Amygdala (tissue), 56 donors: ENCODE measurements at places on chromosomes 1 and 21.

DNA sequence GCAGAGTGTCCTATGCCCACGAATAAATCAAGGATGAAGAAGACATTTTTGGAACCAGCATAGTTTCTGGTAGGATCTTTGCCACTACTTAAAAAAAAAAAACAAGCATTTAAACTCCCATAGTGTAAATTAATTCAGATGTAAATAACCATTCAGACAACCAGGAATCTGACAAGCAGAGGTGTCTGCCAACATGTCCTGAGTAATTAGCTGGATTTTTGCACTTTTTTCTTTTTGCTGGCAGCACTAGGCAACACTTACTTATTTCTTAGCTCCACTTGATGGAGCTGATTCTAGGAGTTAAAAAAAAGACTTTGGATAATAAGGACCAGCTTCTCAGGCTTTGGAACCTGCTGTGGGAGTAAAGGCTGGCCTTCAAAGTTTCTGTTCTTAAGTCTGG lies 27.6 kb upstream of the CNIH3 start:
- DNase-seq, result no peak

GRCh38 chr1:38071312-38072256 lies 25.0 kb upstream of the POU3F1 start:
- DNase-seq, result no peak

DNA sequence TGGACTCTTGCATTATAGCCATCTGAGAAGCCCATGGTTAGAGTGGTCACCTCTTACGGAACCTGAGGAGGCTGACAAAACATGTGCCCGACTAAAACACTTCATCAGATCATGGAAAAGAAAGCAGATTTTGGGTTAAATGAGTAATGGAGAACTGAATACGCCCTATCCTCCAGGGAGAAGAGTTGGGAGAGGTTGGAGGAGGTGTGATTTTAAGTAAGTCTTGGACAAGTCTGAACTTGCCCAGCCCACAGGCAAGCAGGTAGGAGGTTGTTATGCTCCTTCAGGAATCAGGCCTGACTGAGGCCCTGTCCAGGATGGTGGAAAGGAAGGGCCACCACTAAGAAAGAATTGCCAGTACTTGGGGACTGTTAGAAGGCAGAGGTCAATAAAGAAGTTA lies 255.8 kb downstream of the TGFB2 start:
- DNase-seq, result no peak

DNA sequence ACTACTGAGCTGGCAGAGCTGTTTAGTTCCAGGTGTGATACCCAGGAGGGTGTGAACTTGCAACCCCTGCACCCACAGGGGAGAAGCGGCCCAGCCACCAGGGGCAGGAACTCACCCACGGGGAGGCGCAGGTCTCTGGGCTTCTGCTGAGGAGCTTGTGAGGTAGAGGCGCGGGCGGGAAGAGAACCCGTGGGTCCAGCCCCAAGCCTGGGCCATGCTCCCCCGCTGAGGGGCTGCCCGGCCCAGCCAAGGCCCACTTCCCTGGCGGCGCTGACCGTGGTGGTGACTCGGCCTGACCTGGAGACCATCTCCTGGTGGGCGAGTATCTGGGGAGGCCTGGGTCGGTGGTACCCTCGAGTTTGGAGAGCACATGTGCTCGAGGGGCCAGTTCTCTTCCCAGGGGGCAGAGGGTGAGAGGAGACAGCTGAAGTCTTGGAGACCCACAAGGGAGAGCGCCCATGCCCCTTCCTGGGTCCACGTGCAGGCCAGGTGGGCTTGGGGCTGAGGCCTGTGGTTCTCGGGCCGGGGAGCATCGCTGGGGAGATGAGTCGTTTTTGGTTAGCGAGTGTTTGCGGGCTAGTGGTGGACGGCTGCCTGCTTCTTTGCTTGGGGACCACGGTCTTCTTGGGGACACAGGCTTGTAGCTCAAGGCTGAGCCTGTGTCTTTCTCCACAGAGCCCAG lies 28.4 kb upstream of the EDN2 start:
- DNase-seq, result no peak

DNA sequence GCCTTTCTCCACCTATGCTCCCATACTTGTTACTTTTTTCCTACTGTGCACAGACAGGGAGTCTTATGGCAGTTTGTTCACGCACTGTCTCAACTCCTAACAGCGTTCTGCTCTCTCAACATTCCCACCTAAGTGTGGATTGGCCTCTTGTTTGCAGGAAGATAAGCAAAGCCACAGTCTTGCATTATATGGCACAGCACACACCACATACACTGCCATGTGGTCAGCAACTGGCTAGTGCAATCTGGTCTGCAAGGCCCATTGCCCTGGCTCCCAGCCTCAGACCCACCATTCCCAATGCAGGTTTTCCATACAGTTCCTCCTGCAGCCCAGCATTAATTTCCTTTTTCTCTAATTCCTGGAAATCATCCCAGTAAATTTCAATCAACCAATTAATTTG lies 38.3 kb upstream of the LAMC2 start:
- DNase-seq, result no peak

DNA sequence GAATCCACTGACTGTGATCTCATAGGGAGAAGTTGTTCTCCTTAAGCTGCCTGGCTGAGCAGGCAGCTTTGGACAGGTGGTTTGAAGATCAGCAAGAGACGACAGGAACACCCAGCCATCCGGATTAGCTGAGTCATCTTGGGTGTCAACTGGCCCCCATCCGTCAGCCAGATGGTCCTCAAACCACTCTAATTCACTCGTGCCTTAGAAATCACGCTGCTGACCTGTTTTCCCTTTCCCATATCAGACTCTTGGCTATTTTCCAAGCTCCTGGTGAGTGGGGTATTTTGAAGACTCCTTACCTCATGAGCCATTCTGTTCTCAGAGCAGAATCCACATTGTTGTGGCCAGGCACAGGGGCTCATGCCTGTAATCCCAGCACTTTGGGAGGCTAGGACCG lies 149.1 kb upstream of the L1TD1 start:
- DNase-seq, result no peak

- DNase-seq, result no peak
Measured at GRCh38 chr1:5481889-5482288, 510.3 kb downstream of the NPHP4 start.

DNA sequence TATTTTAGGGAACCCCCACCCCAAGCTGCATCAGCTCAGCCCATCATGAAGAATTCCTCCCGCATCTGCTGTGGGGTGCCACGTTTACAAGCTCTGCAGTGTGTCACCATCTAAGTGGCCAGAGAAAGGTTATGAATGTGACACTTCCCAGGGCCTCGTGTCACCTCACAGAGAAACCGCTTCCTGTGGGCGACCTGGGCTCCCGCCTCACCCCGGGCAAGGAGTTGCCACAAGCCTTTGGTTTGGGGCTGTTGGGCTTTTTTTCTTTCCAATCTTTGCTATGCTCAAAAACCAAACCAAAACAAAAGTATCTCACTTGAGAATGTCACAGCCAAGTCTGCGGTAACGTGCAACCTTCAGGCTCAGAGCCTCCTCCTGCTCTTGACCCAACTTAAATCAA lies 82.1 kb upstream of the ARHGEF16 start:
- no peak for DNase-seq

GRCh38 chr1:32005522-32005921 lies 8.1 kb upstream of the KHDRBS1 start:
- DNase-seq, result no peak

DNA sequence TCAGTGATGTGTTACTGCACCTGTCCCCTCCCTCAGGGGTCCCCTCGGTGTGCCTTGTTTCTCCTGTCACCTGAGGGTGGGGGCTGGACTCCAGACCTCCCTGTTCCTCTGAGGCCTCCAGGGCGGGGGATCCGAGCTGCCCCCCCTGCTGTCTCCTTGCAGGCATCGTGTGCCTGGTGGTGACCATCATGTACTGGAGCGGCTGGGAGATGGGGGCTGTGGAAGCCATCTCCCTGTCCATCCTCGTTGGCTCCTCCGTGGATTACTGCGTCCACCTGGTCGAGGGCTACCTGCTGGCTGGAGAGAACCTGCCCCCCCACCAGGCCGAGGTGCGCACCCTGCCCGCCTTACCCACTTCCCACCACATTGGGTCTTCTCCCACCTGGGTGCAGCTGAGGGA lies 56.4 kb downstream of the DISP3 start:
- DNase-seq, result no peak

GRCh38 chr1:109898842-109899241 lies 11.8 kb upstream of the CSF1 start:
- DNase-seq, result no peak

DNA sequence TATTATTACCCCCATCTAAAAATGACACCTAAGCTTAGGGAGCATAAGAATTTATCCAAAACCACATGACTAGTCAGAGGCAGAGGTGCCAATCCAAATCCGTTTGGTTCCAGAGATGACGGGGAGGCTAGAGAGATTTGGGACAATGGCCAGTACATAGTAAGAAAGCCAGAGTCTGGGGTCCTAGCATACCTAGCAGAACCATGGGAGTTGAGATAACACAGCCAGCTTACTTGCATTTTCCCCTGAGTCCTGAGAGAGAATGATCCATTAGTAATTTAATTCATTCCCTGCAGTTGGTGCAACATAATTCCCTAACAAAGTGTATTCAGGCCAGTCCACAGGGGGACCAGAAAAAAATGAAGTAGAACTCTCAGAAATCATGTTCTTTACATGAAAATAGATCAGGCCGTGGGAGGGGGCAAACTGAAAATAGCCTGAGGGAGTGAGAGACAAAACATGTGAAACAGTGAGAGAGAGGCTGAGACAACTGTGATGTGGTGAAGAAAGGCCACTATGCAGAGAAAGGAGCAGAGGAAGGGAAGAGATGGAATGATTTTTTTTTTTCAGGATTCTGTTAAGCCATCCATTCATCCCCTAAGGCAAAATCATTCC lies 243.3 kb downstream of the BRINP2 start:
- DNase-seq, result no peak

DNA sequence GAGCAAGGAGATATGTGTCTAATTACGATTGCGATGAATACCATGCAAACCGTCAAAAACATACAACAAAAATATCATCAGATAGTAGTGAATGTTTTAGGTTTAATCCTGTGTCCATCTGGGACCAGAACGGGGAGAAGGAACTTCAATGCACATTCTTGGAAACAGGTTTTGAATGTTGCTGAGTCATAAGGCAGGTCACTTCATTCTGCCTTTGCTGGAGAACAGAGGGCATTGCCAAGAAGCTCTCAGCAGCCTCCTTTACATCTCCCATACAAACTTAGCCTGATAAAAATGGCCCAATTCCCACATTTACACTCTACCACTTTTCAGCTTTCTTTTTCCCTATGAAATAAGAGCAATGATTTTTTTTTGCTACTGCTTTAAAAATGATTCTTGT lies 78.0 kb upstream of the KCNJ6 start:
- no peak for DNase-seq

- DNase-seq, result no peak
Measured at GRCh38 chr1:9658199-9658598, 6.7 kb downstream of the PIK3CD start.

- no peak for DNase-seq
Measured at GRCh38 chr1:55428944-55429931, 214.1 kb upstream of the USP24 start.

DNA sequence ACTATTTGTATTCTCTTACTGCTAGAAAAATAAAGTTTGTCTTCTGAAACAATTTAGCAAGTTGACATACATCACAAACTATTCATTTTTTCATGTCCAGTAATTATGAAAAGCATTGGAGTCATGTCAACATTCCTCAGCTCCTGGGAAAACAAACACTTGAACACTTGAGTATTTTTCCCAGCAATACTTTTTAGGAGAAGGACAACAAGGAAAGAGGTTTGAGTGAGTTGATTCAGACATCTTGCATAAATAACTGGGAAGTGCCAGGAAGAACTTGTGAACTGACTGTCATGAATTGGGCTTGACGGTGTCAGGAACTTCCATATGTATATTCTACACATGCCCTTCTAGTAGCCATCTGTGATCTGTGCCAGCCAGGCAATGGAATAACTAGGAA lies 195.6 kb downstream of the HMCN1 start:
- DNase-seq, result no peak

- DNase-seq, result no peak
Measured at GRCh38 chr1:100988121-100988520, 37.5 kb downstream of the DPH5 start.

GRCh38 chr21:38787461-38788274 lies 18.1 kb upstream of the ETS2 start:
- DNase-seq, result no peak

- peak; percentile 11 for DNase-seq
Measured at GRCh38 chr1:156920233-156921052, at the start of gene LRRC71. TSS of gene LRRC71 (plus strand) at chr1:156920632. CDS start at chr1:156920804, 172 bp downstream.

DNA sequence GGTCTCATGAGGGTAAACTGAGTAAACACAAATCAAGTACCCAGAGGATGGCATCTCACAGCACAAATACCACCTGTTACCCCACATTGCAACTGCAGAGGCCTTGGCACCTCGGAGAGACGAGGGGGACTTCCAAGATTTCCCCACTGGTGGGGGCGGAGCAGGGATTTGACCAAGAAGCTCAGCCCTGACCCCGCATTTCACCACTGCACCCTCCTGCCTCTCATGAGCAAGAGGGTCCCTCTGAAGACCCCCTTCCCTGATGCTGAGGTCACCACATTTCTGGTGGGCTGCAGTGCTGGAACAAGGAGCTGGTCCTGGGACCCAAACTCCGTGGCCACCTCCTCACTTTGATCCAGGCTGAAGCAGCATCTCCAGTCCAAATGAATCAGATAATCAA lies 342.4 kb downstream of the NPHP4 start:
- DNase-seq, result no peak

GRCh38 chr1:57711326-57711725 lies 287.5 kb upstream of the DAB1 start:
- DNase-seq, result no peak

DNA sequence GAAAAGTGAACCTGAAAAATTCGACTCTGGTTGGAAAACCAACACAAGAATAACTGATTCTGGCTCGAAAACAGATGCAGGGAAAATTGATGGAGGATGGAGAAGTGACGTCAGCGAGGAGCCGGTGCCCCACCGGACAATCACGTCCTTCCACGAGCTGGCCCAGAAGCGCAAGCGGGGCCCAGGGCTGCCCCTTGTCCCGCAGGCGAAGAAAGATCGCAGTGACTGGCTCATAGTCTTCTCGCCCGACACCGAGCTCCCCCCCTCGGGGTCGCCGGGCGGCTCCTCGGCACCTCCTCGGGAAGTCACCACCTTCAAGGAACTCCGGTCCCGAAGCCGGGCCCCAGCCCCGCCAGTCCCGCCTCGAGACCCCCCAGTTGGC lies 1.9 kb downstream of the RUSC1 start:
- DNase-seq, result no peak

DNA sequence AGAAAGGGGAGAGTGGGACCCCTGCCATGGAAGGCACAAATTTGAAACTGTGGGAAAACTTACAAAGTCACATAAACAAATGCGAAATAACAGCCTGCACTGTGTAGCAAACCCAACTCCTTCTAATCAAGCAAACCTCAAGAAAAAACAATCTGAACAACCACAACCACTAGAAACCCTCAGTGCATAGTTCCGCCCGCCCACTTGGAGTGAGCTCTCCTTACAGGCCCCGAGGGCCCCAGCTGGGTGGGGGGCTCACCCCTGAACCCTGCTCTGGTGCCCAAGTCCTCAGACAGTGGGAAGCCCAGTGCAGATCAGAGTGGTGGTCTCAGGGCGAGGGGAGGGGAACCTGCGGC lies 931 bp upstream of the MXRA8 start:
- no peak for DNase-seq

- no peak for DNase-seq
Measured at GRCh38 chr1:119329541-119330461, 38.8 kb upstream of the HAO2 start.

GRCh38 chr1:160216301-160216700 lies 11.1 kb downstream of the PEA15 start:
- no peak for DNase-seq
